ENCODE measurements at places on chromosomes 2 and 18. TPM values are rescaled to one million over a fixed set of nuclear protein-coding genes. Genes with fewer than 3 reads are reported as not detected.

C1D gene
- total RNA-seq, result 24.7 TPM

KIF3C gene
- 3.6 TPM for total RNA-seq

EPB41L3 gene
- total RNA-seq, result not detected

TRIB2 gene
- 6.2 TPM for total RNA-seq

ACOXL gene
- 2.4 TPM for total RNA-seq

GRCh38 chr18:9710037-9710436 lies 1.9 kb downstream of the RAB31 start:
- peaks cover 11% of the 10 kb centered on the region for H3K4me1 ChIP-seq
- no peak overlapping the region for H3K27ac ChIP-seq
- H3K4me3 ChIP-seq, result no peak overlapping the region
- DNase-seq, result no peak
- peaks cover 5% of the 10 kb centered on the region for H3K36me3 ChIP-seq
- H3K27me3 ChIP-seq, result peaks cover 93% of the 10 kb centered on the region

- H3K4me1 ChIP-seq, result no peaks in the 10 kb centered on the region
- H3K4me3 ChIP-seq, result no peak overlapping the region
- no peak for DNase-seq
Observed at GRCh38 chr2:203960811-203961210, 24.2 kb downstream of the ICOS start.

DNA sequence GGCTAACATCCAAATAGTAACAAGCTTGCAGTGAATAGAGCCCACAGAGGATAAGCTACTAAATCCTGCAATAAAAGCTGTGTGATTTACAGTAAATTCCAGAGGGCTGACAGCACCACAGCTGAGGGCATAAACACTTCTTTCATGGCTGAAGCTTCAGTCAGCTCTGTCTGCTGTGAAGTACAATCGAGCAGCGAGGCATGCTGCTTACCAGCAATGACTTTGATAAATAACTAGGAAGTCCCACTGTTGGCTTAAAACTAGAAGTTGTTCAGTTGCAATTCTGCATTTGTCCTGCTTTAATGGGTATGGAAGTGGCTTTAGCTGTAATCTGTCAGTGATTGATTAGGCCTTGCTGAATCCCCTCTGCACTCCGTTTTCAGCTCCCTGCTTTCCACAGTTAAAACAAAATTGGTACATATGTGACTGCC lies 65.2 kb upstream of the FIGN start:
- no peak overlapping the region for H3K27ac ChIP-seq
- no peaks in the 10 kb centered on the region for H3K36me3 ChIP-seq
- H3K4me1 ChIP-seq, result peaks cover under 1% of the 10 kb centered on the region
- DNase-seq, result no peak
- no peaks in the 10 kb centered on the region for H3K27me3 ChIP-seq

- H3K4me1 ChIP-seq, result no peaks in the 10 kb centered on the region
- DNase-seq, result no peak
- H3K36me3 ChIP-seq, result no peaks in the 10 kb centered on the region
- H3K27me3 ChIP-seq, result peaks cover 31% of the 10 kb centered on the region
- no peak overlapping the region for H3K4me3 ChIP-seq
Observed at GRCh38 chr2:179843541-179843940, 17.9 kb downstream of the ZNF385B start.

DNA sequence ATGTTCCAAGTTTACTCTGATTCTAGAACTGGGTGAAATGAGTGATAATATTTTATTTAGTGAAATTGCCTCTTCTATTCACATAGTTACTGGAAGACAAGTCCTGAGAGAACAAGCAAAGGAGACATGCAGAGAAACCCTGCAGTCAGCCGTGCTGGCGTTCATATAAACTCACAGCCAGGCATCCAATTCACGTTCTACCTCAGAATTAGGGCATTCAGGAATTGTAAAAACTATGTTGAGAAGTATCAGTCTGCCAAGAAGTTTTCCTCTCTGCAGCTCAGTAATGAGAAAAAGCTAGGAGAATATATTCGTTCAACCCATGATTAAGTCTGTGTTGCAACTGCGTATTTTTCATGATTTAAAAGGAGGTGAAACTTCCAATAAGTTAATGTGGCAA lies 156.2 kb upstream of the DSEL start:
- no peak for DNase-seq
- no peaks in the 10 kb centered on the region for H3K27me3 ChIP-seq
- H3K4me3 ChIP-seq, result no peak overlapping the region
- H3K27ac ChIP-seq, result no peak overlapping the region
- no peaks in the 10 kb centered on the region for H3K36me3 ChIP-seq
